Epithelial cell of alveolus of lung (primary cell): ENCODE measurements at places on chromosomes 5 and 9. TPM values are rescaled to one million over a fixed set of nuclear protein-coding genes. Genes with fewer than 3 reads are reported as not detected.

SLC2A6 gene
- 3.5 and 28.6 TPM in 2 replicates for total RNA-seq

TAS2R1 gene
- total RNA-seq = not detected in 2 replicates

PCDHB15 gene
- under 0.01 and 0.48 TPM in 2 replicates for total RNA-seq

ADAMTS12 gene
- 20.6 and 82.2 TPM in 2 replicates for total RNA-seq

TLR4 gene
- total RNA-seq = 0.64 and 1.4 TPM in 2 replicates

PCDHGB5 gene
- total RNA-seq = 7.6 and 13.0 TPM in 2 replicates

SCGB3A2 gene
- total RNA-seq = not detected in 2 replicates

PRDM9 gene
- not detected in 2 replicates for total RNA-seq

SNX18 gene
- total RNA-seq = 42.9 and 73.5 TPM in 2 replicates

HTR1A gene
- not detected in 2 replicates for total RNA-seq

TAF11L2 gene
- not detected in 2 replicates for total RNA-seq

ARL15 gene
- total RNA-seq = 10.7 and 17.5 TPM in 2 replicates

SOHLH1 gene
- not detected in 2 replicates for total RNA-seq

COL23A1 gene
- total RNA-seq = not detected in 2 replicates

SLC6A3 gene
- total RNA-seq = not detected in 2 replicates

PDE8B gene
- 0.13 and 1.2 TPM in 2 replicates for total RNA-seq

FKTN gene
- total RNA-seq = 9.8 and 15.3 TPM in 2 replicates

GKAP1 gene
- total RNA-seq = 0.39 and 3.9 TPM in 2 replicates

CD180 gene
- not detected in 2 replicates for total RNA-seq

PLK2 gene
- 133 and 1,244 TPM in 2 replicates for total RNA-seq

NREP gene
- 119 and 139 TPM in 2 replicates for total RNA-seq

TCOF1 gene
- 23.4 and 23.6 TPM in 2 replicates for total RNA-seq

PRRT1B gene
- not detected in 2 replicates for total RNA-seq

IL17B gene
- 0.80 and 1.2 TPM in 2 replicates for total RNA-seq

SLC36A3 gene
- not detected in 2 replicates for total RNA-seq

MOB3B gene
- total RNA-seq = 1.0 and 3.8 TPM in 2 replicates

LCP2 gene
- under 0.01 TPM in 1 of 2 replicates, not detected in the other for total RNA-seq

RNF44 gene
- total RNA-seq = 5.6 and 11.5 TPM in 2 replicates

TMEM174 gene
- not detected in 2 replicates for total RNA-seq

RGS7BP gene
- total RNA-seq = under 0.01 TPM in 1 of 2 replicates, not detected in the other

EGFLAM gene
- 0.56 and 3.4 TPM in 2 replicates for total RNA-seq

ANKRD34B gene
- 0.13 TPM in 1 of 2 replicates, not detected in the other for total RNA-seq

IRGM gene
- 13.3 TPM in 1 of 2 replicates, not detected in the other for total RNA-seq

SOWAHA gene
- 0.16 TPM in 1 of 2 replicates, not detected in the other for total RNA-seq

LEAP2 gene
- 0.32 TPM in 1 of 2 replicates, not detected in the other for total RNA-seq

LRRC14B gene
- total RNA-seq = not detected in 2 replicates

HCN1 gene
- not detected in 2 replicates for total RNA-seq

PCDHA1 gene
- not detected in 2 replicates for total RNA-seq

ZNF346 gene
- 5.9 and 13.9 TPM in 2 replicates for total RNA-seq

THBS4 gene
- total RNA-seq = 0.91 and 15.1 TPM in 2 replicates

BARX1 gene
- not detected in 2 replicates for total RNA-seq

ZNF618 gene
- 11.4 and 19.6 TPM in 2 replicates for total RNA-seq

ASTN2 gene
- total RNA-seq = 4.2 and 4.8 TPM in 2 replicates

CORO2A gene
- 0.32 and 2.1 TPM in 2 replicates for total RNA-seq

CCDC192 gene
- not detected in 2 replicates for total RNA-seq

GPR150 gene
- 0.80 and 1.0 TPM in 2 replicates for total RNA-seq

IL33 gene
- 10.9 and 60.6 TPM in 2 replicates for total RNA-seq

HMGCS1 gene
- total RNA-seq = 8.5 and 82.2 TPM in 2 replicates

CMBL gene
- total RNA-seq = 6.9 and 19.3 TPM in 2 replicates

FRMD3 gene
- total RNA-seq = 0.13 and 1.3 TPM in 2 replicates

ZNF354C gene
- total RNA-seq = 3.9 and 8.4 TPM in 2 replicates

LHX2 gene
- total RNA-seq = not detected in 2 replicates

CDC20B gene
- total RNA-seq = under 0.01 TPM in 1 of 2 replicates, not detected in the other

HSPB3 gene
- total RNA-seq = 2.9 TPM in 1 of 2 replicates, not detected in the other

HEMGN gene
- total RNA-seq = not detected in 2 replicates
